ENCODE measurements at places on chromosomes 1 and 21. TPM values are rescaled to one million over a fixed set of nuclear protein-coding genes. Genes with fewer than 3 reads are reported as not detected.

AIM2 gene
- total RNA-seq, result 1.5 TPM

DNA sequence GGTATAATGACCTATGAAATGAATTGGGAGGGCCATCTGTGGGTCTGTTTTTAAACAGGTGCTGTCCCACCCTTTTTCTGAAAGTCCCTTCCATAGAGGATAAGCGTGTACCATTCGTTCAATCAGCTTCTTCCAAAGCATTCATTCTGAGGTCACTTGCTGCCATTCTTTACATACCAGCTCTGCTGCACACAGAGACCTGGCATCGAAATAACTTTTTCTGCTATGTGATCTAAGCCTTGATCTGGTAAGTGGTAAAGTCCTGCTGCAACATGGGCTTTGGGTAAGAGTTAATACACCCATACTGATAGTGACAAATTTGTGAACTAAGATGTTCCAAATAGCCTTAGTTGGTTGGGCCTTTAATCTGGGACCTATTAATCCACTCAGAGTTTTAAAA lies 38.9 kb downstream of the DR1 start:
- no peak for DNase-seq

- DNase-seq, result no peak
These were observed 34.9 kb downstream of the VANGL1 start for GRCh38 chr1:115676498-115677181.

DNA sequence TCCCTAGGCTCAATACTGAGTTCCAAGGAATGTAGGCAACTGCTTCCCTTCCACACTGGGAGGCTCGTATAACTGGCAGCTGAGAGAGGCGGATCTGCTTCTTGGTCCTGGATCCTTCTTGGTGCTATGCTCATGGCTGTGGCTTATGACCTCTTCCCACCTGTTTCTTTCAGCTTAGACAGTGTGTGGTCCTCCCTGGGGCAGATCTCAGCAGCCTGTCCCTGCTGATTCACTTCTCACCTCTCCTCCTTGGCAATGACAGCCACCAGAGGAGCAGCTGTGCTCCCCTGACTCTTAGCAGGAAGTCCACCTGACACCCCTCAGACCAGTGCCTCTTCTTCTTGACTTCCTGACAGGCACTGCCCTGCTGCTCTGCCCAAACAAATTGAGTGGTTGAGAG lies 75.1 kb upstream of the PTGFRN start:
- no peak for DNase-seq

DNA sequence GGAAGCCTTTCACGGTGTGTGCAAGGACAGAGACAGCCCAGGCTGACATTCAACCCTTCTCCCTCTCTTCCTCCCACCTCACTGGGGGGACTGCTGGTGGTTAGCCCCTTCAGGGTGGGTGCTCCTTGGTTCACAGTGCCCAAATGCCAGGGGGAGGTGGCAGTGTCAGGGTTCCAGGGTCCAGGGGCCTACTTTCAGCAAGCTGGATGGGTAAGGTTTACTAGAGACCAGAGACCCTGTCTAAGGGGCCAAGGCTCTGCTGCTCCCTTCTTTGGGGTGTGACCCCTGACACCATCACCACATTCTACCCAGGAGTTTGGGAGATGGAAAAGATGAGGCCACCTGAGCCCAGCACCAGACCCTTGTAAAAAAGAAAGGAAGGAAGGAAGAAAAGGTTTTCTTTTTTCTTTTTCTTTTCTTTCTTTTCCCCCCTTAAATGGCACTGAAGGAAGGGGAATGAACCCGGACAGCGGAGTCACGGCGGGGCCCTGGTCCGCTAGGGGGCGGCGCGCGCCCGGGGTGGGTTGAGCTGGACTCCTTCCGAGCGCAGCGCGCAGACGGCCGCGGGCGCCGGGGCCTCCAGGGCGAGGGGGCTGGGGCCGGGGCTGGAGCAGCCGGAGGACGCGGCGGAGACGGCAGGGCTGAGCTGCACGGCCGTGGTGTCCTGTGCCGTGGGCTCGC lies 18.8 kb downstream of the KNCN start:
- no peak for DNase-seq

SPATA17 gene
- 12.8 TPM for total RNA-seq

GRCh38 chr21:37172646-37173045 lies 94.5 kb downstream of the VPS26C start:
- no peak for DNase-seq

GRCh38 chr1:42845866-42846256 lies 552 bp upstream of the ZNF691 start:
- DNase-seq, result no peak

OR2L2 gene
- 0.39 TPM for total RNA-seq

GRCh38 chr1:5945445-5945844 lies 46.8 kb downstream of the NPHP4 start:
- DNase-seq, result no peak

GJA5 gene
- total RNA-seq, result 3.5 TPM

DNA sequence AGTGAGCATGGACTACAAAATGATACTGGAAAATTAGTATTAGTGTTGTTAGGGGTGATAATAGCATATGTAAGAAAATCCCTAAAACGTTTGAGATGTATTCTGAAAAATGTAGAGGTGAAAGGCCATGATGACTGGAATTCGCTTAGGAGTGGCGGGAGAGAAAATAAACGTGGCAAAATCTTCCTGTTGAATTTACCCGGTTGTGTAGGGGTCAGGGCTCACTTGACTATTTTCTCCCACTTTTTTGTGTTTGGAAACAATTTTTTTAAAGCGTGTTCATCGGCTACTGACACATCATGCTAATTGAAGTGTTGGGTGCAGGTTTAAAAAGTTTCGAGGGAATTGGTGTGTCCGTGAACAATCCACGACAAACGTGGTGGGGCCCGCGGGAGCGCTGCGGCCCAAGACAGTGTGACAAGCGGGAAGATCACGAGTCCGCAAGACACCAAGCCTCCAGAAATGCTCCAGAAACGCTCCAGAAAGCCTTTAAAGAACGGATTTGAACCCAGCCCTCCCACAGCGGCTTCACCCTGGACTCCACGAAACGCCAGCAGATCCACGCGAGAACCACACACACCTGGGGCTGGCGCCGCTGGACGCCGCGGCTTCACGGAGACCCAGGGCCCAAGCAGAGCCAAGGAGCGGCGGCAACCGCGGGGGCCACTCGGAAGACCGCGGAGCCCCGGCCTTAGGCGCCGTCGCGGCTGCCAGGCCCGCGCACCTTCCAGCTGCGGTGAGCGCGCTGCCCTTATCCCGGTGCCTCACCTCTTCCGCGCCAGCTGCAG lies 573 bp downstream of the PSMG1 start:
- no peak for DNase-seq

TMEM201 gene
- total RNA-seq, result 7.2 TPM

DNA sequence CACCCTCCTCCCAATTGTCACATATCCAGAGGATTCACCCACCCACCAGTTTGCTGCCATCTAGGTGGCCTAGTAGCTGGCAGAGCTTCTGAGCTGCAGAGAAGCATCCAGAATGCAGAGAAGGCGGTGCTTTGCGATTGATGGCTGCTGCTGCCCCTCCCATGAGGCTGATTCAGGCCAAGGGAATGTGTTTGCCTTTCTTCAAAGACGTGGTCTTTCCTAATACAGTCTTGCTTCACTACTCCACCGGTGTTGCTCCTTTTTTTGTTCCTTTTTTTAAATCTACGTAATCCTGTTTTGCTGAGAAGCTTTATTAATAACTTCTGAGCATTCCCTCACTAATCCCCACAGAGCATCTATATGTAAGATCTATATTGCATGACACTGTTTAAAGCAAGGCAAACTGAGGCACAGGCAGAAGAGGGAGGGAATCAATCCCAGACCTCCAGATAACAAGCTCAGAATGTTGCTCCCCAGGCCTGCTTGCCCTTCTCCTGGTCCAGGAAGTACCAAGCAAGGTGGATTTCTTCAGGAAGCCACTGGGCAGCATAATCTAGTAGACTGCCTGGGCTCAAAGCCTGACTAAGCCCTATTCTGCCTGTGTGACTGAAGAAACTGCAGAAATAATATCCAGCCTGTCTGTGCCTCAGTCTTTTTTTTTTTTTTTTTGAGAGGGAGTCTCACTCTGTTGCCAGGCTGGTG lies 275.5 kb upstream of the FMN2 start:
- no peak for DNase-seq

- no peak for DNase-seq
These were observed 19.8 kb downstream of the SH3BP5L start for GRCh38 chr1:248805876-248806275.

NCAM2 gene
- 30.7 TPM for total RNA-seq

- no peak for DNase-seq
These were observed 21.3 kb downstream of the MX1 start for GRCh38 chr21:41447356-41447755.

GRCh38 chr1:167584581-167584980 lies 31.0 kb upstream of the CREG1 start:
- no peak for DNase-seq

DNA sequence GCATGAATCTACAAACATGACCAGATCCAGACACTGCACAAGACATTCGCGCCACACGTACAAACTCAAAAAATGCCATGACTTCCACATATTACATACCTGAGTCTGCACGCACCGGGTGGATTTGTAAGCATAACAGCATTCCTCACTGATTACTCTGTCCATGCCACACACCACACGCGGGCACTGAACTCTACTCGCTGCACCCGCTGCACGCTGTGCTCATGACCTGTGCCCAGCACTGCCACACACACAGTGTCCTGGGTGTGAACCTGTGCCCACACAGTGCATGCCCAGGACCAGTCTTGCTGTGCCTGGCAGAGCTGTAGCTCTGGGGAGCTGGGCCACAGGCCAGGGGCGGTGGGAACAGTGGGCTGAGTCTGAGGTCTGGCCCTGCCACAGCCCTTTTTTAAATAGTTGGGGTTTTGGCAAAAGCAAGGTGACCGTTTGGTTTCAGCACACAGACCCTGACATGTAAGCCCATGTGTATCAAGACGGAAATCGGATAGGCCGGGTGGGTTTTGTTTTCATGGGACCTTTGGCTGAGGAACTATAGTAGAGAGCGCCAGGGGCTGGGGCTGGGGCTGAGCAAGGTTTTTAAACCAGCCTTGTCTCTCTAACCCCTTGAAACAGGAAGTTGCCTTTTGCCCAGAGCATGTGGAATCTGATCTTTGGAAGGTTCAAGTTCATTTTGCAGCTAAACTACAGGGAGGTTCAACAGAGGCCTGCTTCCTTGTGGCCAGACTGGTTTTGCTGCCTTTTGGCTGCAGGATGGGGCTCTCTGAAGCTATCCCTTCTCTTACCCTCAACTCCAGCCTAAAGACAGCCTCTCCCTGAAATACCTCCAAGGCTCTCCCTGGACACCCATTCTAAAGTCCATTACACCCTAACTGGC lies 12.3 kb upstream of the GOLT1A start:
- DNase-seq, result no peak

DNA sequence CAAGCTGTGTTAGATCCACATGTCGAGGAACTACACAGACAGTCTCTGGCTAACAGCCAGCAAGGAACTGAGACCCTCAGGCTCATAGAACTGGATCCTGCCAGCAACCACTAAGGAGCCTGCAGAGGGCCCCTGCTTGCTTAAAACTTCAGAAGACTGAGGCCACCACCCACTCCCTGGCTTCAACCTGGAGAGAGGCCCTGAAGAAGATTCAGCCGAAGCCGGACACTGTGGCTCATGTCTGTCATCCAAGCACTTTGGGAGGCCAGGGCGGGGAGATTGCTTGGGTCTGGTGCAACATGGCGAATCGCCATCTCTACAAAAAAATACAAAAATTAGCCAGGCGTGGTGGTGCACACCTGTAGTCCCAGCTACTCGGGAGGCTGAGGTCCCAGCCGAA lies 92.6 kb upstream of the TMPRSS2 start:
- no peak for DNase-seq

KDM5B gene
- total RNA-seq, result 114 TPM

- no peak for DNase-seq
These were observed 23.9 kb downstream of the ITSN1 start for GRCh38 chr21:33666153-33666552.

- no peak for DNase-seq
These were observed 183.3 kb downstream of the IGSF21 start for GRCh38 chr1:18290740-18291412.

DNA sequence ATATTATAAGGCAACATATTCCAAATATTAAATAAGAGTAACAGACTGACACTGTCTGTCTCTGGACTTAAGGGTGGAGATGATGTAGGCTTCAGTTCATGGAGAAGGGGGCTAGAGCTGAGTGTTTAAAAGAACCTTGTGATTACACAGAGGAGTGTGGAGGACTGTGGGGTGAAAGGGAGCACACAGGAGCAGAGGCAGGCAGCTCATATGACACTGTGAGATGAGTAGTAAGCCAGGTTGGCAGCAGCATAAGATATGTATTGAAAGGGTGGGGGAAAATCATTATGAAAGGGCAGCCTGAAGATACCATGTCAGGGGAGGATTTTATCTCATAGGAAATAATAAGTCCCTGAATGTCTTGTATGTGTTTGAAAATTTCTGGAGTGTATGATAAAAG lies 104.5 kb downstream of the AK5 start:
- DNase-seq, result no peak

DNA sequence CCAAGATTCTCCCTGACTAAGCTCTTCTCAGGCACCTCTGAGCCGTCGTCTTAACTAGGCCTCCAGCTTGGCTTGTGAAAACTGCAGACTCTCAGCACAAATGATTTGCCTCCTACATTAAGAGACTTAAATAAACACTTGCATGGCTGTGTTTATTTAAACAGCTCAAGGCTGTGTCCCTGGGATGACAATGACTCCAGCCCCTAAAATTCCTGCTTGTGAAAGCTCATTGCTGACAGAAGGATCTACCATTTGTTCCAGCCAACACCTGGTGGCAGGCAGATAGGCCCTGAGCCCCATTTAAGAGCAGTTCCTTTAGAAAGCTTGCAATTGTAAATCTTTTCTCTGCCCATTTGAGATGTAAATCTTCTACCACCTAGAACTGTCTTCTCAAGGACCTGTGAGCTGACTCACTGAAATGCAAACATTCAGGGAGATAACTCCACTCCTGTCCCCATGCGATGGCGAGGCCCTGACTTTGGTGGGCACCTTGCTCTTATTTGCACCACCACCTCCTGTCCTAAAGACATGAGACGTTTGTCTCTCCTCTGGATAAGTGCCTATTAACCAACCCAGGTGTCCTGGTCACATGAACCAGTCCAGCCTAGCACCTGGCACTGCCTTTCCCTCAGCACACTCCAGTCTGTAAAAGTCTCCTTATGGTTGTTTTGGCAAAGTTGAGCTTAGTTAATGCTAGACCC lies 15.1 kb upstream of the PCP4 start:
- DNase-seq, result no peak

CR1L gene
- total RNA-seq, result 0.50 TPM

- no peak for DNase-seq
These were observed 113.6 kb downstream of the MACF1 start for GRCh38 chr1:39317910-39318633.

- DNase-seq, result no peak
These were observed 88.2 kb downstream of the NFIA start for GRCh38 chr1:61170328-61171238.

KRTAP13-2 gene
- total RNA-seq, result not detected

SIPA1L2 gene
- 21.2 TPM for total RNA-seq

Measured in spinal cord (tissue), 10 donors.